Aortic smooth muscle cell (primary cell): ENCODE measurements at places on chromosomes 3 and 15. TPM values are rescaled to one million over a fixed set of nuclear protein-coding genes. Genes with fewer than 3 reads are reported as not detected.

Gene ANKRD34C
- total RNA-seq = not detected in 2 replicates

Gene FGF12
- total RNA-seq = 0.12 and 0.13 TPM in 2 replicates

Gene NOX5
- 0.13 and 0.19 TPM in 2 replicates for total RNA-seq

Gene DUOXA2
- not detected in 2 replicates for total RNA-seq

Gene C3orf20
- total RNA-seq = 0.13 TPM in 1 of 2 replicates, not detected in the other

Gene XIRP1
- not detected in 2 replicates for total RNA-seq

Gene CTXND1
- not detected in 2 replicates for total RNA-seq

Gene PLD1
- 27.5 and 45.2 TPM in 2 replicates for total RNA-seq

Gene INKA1
- total RNA-seq = 8.7 and 20.5 TPM in 2 replicates

Gene ASB14
- total RNA-seq = under 0.01 TPM in 1 of 2 replicates, not detected in the other

Gene ZIC1
- total RNA-seq = under 0.01 TPM in 1 of 2 replicates, not detected in the other

Gene STAC
- 16.6 and 20.1 TPM in 2 replicates for total RNA-seq

Gene TM4SF18
- 2.7 and 3.4 TPM in 2 replicates for total RNA-seq

Gene AHSG
- total RNA-seq = not detected in 2 replicates

Gene TRIM42
- not detected in 2 replicates for total RNA-seq

Gene RHOA
- total RNA-seq = 588 and 739 TPM in 2 replicates

Gene IMPG2
- total RNA-seq = 0.44 and 0.53 TPM in 2 replicates

Gene RGMA
- 0.40 and 0.99 TPM in 2 replicates for total RNA-seq

Gene IQCF5
- not detected in 2 replicates for total RNA-seq

Gene LINGO1
- total RNA-seq = under 0.01 TPM in 2 replicates

Gene POLQ
- total RNA-seq = 5.3 and 7.0 TPM in 2 replicates

Gene LAMB2
- total RNA-seq = 648 and 801 TPM in 2 replicates

Gene COL6A5
- not detected in 2 replicates for total RNA-seq

Gene CHRNA5
- 0.13 and 0.31 TPM in 2 replicates for total RNA-seq

Gene CACNA2D3
- 0.12 and 0.79 TPM in 2 replicates for total RNA-seq

Gene TPM1
- total RNA-seq = 822 and 1,004 TPM in 2 replicates

Gene PLSCR4
- 76.5 and 99.1 TPM in 2 replicates for total RNA-seq

Gene KY
- total RNA-seq = 5.9 and 7.9 TPM in 2 replicates

Gene SLC22A14
- 0.12 and 0.13 TPM in 2 replicates for total RNA-seq

Gene CCDC33
- 0.06 TPM in 1 of 2 replicates, not detected in the other for total RNA-seq

Gene CPNE4
- total RNA-seq = not detected in 2 replicates

Gene ATP13A4
- total RNA-seq = 0.31 and 0.40 TPM in 2 replicates

Gene GOLGA8N
- 3.0 and 10.3 TPM in 2 replicates for total RNA-seq

Gene LZTFL1
- 12.3 and 15.2 TPM in 2 replicates for total RNA-seq

Gene FAM227B
- 4.0 and 6.5 TPM in 2 replicates for total RNA-seq

Gene CRYGS
- total RNA-seq = 1.1 and 1.2 TPM in 2 replicates

Gene GBE1
- total RNA-seq = 259 and 288 TPM in 2 replicates

Gene CYP1A2
- not detected in 2 replicates for total RNA-seq

Gene CFAP100
- total RNA-seq = not detected in 2 replicates

Gene CORO2B
- total RNA-seq = 4.8 and 5.5 TPM in 2 replicates

Gene SST
- not detected in 2 replicates for total RNA-seq

Gene TP63
- total RNA-seq = 0.12 and 0.53 TPM in 2 replicates

Gene ITPKA
- total RNA-seq = 1.7 and 2.4 TPM in 2 replicates

Gene FEZF2
- total RNA-seq = not detected in 2 replicates

Gene HCLS1
- 7.3 and 13.3 TPM in 2 replicates for total RNA-seq

Gene TNNC1
- 1.3 and 2.7 TPM in 2 replicates for total RNA-seq

Gene FSIP1
- total RNA-seq = 1.2 and 1.5 TPM in 2 replicates
